ENCODE measurements at places on chromosomes 16 and 17.

GRCh38 chr16:3776316-3776715, 59.0 kb upstream of the TRAP1 start:
- no peak for DNase-seq

DNA sequence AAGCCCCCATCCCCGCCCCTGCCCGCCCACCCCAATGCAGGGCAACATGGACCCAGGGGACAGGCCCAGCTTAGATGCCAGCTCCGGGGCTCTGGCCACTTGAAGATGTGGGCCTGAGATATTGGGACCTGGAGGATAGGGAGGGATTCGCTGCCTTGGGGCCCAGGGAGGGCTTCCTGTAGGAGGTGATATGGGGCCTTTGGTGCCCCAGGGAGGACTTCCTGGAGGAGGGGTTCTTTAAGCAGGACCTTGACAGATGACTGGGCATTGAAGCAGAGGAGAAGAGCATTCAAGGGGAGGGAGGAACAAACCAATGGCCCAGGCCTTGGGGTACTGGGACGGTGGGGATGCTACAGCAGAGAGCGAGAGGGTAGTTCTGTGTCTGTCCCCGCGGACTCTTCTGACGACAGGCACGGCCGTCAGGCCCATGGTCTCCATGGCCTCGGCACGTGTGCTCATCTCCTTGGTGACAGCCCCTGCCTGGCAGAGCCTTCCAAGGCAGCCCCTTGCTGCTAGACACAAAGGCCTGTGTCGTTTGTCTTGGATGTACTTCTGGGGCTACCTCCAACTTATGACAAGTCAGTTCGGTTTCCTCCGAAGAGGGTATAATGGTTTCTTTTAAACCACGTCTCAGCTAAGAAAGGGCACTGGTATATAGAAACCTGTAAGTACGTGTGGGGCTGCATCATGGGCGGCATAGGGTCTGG, 55.5 kb upstream of the ZC3H18 start:
- DNase-seq: no peak

- DNase-seq: no peak
Measured at GRCh38 chr17:66387392-66387981, 85.1 kb downstream of the PRKCA start.

GRCh38 chr17:29734640-29735039, 111.9 kb upstream of the CORO6 start:
- DNase-seq: no peak

DNA sequence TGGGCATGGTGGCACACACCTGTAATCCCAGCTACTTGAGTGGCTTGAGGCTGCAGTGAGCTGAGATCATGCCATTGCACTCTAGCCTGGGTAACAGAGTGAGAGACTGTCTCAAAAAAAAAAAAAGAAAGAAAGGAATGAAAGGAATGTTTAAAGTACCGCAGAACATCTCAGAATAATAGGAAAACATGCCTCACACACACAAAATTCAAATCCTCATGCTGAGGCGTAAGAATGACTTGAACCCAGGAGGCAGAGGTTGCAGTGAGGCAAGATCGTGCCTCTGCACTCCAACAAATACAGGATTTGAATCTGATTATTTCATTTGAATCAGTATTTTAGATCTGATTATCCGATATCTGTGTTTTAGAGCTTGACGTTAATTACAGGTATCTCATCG, 21.3 kb upstream of the GAA start:
- no peak for DNase-seq

- DNase-seq: no peak
Measured at GRCh38 chr16:53910990-53911389, 207.0 kb downstream of the FTO start.

- DNase-seq: no peak
Measured at GRCh38 chr17:43560461-43561427, 14.6 kb upstream of the ETV4 start.

GRCh38 chr16:35195173-35195863, 1735.9 kb downstream of the TP53TG3F start:
- DNase-seq: no peak

DNA sequence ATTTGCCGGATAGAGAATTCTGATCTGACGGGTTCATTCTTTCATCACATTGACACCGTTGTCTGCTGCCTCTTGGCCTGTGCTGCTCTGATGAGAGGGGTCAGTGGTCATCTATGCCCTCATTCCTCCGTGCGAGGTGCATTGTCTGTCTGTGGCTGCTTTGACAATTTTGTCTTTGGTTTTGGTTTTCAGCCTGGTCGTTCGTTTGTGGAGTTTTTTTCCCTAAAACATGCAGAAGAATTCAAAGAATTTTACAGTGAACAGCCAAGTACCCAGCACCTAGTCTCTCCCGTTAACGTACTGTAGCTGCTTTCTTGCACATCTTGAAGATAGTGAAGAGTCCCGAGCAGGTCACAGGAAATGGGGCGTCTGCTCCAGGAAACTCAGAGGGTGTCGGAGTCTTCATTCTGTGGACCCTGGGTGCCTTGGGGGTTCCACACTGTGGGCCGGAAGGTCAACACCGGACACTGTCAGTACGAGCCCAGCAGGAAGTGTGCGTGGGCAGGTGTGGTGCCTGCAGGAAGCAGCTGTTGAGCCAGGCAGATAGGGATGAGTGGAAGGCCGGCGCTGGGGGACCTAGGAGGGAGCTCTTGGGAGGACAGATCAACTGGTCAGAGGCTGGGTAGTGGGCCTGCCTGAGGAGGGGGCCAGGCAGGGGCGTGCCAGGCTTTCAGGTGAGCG, 28.2 kb downstream of the CRAMP1 start:
- no peak for DNase-seq

DNA sequence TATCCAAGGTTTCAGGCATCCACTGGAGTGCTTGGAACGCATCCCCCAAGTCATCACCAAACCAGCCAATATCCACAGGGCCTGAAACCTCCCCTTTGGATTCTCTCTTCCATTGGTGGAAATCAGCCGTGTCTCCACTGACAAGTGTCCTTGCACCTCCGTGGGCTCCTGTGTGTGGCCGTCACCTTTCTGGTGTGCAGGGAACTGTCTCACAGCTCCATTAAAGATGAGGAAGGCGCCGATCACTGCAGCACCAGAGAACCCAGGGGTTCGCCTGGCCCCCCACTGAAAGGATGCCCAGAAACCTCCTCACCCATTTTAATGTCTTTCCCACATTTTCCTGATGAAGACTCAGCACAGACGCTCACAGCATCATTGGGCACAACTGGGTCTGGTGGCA, 17.8 kb upstream of the METRNL start:
- no peak for DNase-seq

- no peak for DNase-seq
Measured at GRCh38 chr17:55641676-55642081, 81.0 kb downstream of the TMEM100 start.

DNA sequence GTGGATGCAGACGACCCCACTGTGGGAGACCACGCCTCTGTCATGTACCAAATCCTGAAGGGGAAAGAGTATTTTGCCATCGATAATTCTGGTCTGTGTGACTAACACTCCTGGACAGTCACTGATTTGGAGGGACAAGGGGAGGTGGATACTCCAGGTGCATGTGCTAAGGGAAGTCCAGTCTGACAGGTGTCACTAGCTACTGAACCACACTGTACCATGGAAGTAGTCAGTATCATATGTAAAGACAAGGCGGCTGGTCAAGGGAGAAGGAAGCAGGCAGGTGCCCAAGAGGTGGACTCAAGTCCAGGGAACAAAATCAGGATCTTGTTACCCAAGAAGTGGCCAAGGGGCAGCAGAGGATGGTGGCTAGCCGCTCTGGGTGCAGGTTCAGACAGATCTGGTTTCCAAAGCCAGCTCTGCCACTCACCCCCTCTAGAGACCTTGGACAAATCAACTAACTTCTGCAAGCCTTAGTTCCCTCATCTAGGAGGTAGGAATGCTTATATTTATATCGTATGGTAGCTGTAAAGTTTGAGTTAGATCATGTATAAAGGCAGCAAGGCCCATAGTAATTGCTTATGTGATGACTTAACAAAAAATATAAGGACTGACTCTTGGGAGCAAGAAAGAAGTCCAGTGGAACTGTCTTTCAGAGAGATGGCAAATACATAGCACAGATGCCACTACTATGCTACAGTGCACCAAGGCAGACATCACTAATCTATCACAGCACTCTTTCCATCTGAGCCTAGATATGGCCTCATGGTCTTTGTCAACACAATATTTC, 22.1 kb downstream of the CDH5 start:
- no peak for DNase-seq

DNA sequence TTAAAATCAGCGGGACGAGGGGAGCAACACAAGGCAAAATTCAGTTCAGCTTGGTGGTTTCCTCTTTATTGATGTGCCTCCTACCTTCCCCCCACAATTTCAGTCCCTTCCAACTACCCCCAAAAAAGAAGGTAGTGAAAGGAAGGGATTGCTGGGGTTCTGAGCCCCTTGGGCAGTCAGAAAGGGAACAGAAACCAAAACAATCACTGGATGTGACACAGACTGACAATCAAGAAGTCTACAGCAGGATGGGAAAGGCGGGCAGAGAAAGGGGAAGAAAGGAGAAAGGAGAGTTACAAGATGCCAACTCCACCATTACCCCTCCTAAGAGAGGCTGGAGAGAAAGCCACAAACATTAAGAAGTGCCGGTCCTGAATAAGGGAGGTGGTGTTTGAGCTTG, 1.1 kb upstream of the PHF23 start:
- DNase-seq: no peak

DNA sequence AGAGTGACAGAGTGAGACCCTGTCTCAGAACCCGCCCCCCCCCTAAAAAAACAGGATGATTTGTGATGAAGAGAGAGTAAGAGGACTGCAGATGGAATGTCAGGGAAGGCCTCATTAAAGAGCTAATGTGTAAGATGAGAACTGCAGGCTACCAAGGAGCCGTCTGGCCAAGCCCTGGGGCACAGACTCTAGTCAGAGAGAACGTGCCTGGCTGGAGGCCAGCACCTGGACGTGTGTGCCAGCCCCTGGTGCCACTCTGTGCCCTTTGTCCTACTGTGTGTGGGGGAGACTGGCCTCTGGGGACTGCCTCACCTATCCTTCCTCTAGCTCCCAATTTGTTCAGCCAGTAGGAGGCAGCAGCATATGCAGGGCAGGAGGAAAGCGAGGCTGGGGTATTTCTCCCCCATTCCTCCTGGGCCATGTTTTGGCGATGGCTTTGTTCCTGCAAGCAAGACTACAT, 37.1 kb downstream of the KNOP1 start:
- no peak for DNase-seq

DNA sequence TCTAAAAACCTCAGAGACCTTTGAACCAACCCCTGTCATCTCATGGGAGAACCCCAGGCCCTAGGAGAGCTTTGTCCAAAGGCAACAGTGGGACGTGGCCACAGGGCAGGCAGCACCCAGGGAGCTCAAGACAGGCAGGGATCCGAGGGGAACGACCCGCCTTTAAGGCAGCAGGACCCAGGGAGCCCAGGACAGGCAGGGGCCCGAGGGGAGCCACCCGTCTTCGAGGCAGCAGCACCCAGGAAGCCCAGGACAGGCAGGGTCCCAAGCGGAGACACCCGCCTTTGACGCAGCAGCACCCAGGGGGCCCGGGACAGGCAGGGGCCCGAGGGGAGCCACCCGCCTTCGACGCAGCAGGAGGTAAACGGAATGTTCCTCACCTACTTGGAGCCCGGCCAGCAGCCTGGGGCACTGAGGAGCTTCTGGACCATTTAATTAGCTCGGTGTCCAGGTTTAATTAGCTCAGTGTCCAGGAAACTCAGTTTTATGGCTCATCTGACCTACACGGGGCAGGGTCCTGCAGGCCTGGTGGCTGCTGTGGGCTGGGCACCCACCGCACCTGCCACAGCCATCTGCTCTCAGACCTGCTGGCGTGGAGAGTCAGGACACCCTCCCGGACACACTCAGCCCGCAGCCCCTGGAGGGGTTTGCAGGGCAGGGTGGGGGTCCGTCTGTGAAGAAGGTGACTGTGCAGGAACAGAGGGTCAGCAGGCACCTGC, 24.4 kb downstream of the PIEZO1 start:
- no peak for DNase-seq

GRCh38 chr17:30969989-30970830, 629 bp upstream of the RNF135 start:
- DNase-seq: no peak

DNA sequence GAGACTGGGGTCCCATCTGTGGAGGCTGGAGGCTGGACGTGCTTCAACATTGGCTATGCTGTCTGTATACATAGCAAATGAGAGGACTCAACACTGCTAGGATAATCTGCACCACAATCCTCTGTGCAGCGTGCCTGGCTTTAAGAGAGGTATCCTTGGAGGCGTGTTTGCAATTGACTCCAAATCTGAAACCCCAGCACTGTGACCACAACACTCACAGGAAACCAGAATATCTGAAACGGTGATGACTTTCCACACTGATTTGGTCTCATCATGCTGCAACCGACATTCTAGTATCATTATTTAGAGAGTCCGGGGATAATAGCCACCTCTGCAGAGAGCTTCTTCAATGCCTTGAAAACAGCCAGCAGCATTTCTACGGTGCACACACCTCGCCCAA, 35.1 kb downstream of the TLE7 start:
- DNase-seq: no peak

DNA sequence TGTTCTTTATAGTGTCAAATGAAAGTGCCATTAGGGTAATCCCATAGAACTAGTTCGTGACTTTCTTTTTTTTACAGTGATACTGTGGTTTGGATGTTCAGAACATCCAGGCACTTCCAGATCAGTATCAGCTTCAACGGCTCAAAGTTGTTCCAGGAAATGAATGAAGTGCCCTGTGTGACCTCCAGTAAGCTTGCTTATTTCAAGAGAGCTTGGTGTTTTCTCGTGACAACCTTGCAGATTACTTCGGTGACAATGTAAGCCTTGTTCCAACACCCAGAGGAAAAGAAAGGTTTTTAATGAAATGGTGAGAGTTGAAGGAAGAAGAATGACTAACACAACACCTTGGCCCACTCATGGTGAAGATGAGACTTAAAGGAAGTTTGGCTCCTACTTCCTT, 16.0 kb upstream of the KCNJ16 start:
- no peak for DNase-seq

GRCh38 chr17:83181991-83182619, 102.7 kb downstream of the METRNL start:
- DNase-seq: no peak

- DNase-seq: no peak
Measured at GRCh38 chr16:11757671-11758545, 15.3 kb upstream of the TXNDC11 start.

- DNase-seq: no peak
Measured at GRCh38 chr16:2784358-2785100, 2.8 kb downstream of the PRSS33 start.

DNA sequence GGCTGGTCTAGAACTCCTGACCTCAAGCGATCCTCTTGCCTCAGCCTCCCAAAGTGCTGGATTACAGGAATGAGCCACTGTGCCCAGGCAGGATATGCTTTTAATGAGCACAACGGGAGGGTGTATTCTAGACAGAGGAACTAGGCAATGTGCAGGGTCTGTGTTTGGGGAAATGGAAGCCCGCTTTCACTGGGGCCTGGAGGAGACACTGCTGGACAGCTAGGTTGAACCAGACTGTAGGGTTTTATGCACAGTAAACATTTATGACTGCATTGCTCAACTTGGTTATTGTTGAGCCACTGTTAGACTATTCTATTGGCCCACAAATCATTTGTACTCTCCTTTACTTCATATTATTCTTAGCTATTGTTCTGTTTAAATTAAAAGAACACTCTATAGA, 10.2 kb upstream of the SIAH1 start:
- DNase-seq: no peak
